Esophagus muscularis mucosa (tissue), 4 donors: ENCODE measurements at places on chromosomes 5 and 9. TPM values are rescaled to one million over a fixed set of nuclear protein-coding genes. Genes with fewer than 3 reads are reported as not detected.

Gene ALDH7A1
- 14.9 TPM for total RNA-seq

DNA sequence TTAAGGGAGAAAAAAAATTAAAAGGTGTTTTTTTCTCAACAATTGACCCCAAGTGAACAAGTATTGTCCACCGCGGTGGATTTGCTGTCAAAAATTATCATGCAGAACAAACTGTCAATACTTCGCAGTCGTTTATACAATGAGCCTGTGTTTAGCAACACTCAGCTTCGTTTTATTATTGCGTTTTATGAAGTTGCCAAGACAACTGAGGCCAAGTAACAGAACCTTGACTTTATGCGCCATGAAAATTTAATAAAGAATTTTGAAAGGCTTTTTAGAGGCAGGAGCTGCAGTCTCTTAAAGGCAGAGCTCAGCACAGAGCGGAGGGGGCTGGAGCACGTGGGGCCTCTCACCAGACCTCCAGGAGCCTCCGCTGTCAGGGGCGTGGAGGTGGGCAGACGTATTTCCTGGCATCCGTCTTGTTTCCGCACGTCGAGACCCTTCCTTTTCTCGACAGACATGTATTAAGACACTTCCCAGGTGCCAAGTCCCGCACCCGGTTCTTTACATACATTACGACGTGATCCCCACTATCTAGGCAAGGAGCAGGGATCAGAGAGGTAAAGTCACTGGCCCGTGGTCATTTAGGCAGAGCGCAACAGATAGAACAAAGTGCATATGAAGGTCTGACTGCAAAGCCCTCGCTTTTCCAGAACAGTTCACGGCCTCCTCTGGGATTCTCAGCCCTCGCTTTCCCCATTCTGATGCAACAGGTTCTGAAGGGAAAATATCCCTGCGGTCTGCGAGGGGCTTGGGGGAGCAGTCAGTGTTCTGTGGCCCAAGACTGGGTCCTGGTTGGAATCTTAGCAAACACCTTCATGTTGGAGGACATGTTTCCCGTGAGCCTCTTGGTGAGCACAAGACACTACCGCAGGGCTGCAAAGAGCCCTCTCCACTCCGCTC, 164.4 kb downstream of the DAB2IP start:
- no peak for DNase-seq

DNA sequence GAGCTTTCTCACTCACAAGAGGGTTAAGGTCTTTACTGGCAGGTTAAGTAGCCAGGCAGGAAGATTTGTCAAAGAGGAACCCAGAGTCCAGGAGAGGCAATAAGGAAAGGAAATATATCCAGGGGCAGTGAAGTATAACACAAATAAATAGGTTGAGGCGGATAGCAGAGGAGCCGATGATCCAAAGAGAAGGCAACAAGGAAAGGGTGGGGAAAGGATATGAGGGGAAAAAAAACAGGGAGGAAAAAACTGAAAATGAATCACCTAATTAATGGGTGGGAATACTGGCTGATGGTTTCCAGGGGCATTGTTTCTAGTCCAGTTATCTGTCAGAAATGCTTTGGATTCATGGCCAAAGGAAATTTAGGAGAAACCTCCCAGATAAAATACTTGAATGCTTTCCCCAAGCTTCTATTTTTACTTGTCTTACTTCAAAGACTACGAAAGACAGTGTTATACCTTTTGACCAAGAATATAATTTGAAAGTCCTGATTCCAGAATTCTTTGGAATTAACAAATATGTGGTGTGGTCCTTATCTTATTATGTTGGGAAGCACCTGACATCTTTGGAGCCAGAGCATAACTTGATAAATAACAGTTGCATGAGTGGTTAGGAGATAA, 146.5 kb downstream of the AOPEP start:
- no peak for DNase-seq

- no peak for DNase-seq
Measured at GRCh38 chr9:101484046-101484445, 48.5 kb upstream of the ALDOB start.

- no peak for DNase-seq
Measured at GRCh38 chr5:74596927-74597326, 43.6 kb downstream of the ENC1 start.

DNA sequence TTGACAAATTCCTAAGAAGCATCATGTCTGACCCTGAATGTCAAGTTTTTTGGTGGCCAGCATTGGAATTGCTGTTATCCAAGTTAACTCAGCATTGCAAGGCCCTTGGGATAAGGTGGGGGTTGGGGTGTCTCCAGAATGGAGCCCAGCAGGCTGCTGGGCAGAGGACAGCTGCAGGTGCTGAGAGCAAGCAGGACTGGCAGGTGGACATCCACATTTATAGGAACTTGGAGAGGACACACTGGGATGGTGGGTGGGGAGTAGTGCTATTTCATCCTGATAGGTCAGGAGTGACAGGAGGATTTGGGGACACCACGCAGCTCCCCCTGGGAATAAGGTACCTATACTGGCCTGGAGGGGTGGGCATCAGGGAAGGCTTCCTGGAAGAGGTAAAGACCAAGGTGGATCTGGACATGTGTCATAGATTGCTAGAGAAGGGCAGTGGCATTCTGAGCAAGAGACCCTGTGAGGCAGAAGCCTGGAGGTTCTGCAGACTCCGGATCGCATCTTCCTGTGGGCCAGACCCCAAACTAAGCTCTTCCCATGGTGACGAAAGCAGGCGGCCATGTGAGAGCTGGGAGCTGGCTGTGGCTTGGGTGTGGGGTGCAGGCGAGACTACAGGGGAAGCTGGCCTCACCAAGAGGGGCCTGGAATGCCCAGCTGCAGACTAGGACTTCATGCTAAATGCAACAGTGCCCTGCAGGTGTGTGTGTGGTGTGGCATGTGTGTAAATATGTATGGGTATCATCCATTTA, 148.1 kb downstream of the RGS3 start:
- no peak for DNase-seq

DNA sequence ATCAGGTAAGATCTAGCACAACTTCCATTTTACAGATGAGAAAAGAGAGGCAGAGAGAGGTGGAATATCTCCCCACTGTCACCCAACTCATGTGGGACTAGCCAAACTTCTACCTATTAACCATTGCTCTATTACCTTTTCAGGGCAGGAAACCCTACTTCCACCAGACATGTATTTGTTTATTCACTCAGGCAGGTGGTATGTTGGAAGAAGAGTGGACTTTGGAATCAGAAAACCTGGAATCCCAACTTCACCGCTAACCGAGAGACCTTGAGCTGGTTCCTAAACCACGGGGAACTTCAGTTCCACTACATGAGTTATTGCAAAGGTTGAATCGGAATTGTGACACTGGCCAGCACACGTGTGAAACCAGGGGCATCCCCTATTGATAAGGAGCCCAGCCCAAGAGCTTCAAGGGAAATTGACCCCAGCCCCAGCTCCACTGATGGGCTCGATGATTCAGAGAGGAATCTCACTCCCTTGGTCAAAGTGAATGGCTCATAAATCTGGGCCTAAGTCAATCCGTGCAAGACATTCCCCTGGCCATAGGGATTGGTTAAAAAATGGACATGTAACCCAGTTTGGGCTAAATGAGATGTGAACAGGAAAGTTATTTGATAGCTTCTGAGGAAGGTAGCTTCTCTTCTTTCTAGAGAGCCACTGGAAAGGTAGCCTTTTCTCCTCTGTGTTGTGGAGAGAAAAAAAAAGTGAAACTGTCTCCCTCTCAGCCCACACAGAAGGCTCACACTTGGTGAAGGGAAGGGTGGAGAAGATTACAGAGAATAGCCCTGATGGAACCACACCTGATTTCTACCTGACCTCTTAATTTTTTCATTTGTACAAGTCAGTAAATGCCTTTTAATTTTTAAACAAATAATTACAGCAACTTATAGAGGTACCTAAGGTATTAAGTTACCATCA, 5.5 kb upstream of the GLIS3 start:
- no peak for DNase-seq

DNA sequence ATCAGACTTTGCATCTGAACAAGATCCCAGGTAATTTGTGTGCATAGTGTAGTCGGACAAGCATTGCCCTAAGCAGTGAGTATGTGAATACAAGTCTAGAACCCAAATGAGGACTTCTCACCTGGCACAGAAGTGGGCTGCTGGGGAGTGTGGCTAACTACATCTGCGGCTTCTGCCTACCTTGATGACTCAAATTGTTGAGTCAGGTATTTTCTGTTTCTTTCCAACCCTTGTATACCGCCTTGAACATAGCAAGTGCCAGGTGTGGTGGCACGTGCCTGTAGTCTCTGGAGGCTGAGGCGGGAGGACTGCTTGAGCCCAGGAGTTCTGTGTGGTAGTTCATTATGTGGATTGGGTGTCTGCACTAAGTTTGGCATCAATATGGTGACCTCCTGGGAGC, 7.9 kb upstream of the JADE2 start:
- no peak for DNase-seq

DNA sequence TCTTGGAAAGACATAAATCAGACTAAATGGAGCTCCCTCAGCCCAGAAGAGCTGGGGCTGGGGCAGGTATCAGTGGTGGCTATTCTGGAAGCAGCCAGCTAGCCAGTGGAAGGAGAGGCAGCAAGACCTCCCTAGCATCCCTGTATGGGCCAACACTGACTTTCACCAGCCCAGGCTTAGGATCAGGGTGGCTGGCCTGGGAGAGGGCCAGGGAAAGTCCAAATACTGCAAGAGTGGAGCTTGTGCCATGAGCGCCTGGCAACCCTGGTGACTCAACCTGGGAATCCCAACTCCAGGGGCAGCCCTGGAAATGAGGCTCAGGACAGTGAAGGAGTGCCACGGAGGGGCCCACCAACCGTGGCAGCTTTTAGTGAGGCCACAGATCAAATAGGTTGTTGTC, 7.6 kb upstream of the IRF1 start:
- DNase-seq, result no peak
